ENCODE measurements at places on chromosomes 11 and 22.

DNA sequence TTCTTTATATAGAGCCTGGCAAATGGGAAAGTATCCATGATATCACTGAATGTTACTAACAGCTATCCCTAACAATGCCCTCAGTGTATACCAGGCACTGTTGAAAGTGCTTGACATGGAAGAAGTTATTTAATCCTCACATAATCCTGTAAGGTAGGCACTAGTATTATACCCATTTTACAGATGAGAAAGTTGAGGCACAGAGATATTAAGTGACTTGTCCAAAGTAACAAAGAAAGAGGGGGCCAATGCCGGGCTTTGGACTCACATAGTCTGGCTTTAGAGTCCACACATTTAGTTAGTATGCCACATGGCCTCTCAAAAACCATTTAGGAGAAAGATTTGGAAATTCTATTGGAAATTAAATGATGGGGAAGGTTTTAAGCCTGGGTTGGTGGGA lies 220.8 kb upstream of the PLET1 start:
- no peak for DNase-seq

DNA sequence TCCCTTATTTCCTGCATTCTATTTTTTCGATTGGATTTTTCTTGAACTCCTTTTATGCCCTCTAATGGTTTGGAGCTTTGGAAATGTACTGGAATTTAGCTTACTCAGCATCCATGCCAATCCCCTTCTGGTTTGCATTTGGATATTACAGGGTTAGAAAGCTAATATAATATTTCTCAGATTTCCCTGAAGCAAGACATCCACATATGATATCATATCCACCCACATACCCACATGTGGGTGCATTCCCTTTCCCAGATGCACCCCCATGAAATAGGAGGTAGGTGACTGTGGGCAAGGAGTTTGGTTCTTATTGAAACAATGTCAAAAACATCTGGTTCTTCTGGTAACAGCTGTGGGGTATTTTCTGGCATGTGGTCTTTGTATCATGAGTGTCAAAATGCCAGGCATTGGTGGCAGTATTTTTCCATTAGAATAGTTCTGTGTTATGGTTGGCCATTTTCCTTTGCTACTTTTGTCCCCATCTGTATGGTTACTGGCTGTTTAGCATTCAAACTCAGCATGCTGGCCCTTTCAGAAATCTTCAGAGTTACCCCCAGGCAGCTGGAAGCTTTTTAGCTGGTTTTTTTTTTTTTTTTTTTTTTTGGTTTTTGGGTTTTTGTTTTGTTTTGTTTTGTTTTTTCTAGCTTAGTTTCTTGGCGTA lies 32.7 kb upstream of the DDX10 start:
- no peak for DNase-seq

GRCh38 chr11:105718641-105719040 lies 108.8 kb downstream of the GRIA4 start:
- no peak for DNase-seq

DNA sequence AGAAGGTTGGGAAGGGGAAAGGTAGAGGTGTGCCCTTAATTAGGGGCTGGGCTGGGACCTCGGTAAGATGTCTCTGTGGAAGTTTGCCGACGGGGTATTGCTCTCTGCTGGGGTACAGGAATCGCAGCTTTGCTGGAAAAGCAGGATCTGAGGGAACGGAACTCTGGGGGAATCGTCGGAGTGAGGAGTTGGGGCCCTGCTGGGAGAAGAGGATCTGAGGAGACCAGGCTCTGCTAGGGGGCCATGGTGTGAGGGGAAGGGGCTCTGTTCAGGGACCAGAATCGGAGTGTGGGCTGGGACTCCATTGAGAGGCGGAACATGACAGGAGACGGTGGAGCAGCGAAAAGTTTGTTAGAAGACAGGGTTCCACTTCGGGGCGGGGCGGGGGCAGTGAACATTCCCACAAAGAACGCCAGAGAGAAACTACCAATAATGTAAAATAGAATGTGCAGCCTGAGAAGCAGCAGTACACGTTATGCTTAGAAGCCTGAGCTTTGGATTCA lies 456 bp downstream of the AAMDC start:
- DNase-seq = no peak

GRCh38 chr11:91312541-91312940 lies 912.1 kb upstream of the FAT3 start:
- DNase-seq = no peak

- no peak for DNase-seq
Measured at GRCh38 chr11:72041364-72042063, 38.8 kb downstream of the NUMA1 start.

- no peak for DNase-seq
Measured at GRCh38 chr11:43267856-43268580, 43.8 kb upstream of the API5 start.

- DNase-seq = no peak
Measured at GRCh38 chr11:134519788-134520187, 107.7 kb upstream of the B3GAT1 start.

GRCh38 chr11:24142062-24142461 lies 354.8 kb upstream of the LUZP2 start:
- no peak for DNase-seq
